ENCODE measurements at places on chromosomes 13 and 19. TPM values are rescaled to one million over a fixed set of nuclear protein-coding genes. Genes with fewer than 3 reads are reported as not detected.
A peak's percentile ranks its signal among the peaks of the same experiment; 100 is the strongest.

- no peak for DNase-seq
Measured at GRCh38 chr13:109119896-109120295, 490.5 kb downstream of the MYO16 start.

DNA sequence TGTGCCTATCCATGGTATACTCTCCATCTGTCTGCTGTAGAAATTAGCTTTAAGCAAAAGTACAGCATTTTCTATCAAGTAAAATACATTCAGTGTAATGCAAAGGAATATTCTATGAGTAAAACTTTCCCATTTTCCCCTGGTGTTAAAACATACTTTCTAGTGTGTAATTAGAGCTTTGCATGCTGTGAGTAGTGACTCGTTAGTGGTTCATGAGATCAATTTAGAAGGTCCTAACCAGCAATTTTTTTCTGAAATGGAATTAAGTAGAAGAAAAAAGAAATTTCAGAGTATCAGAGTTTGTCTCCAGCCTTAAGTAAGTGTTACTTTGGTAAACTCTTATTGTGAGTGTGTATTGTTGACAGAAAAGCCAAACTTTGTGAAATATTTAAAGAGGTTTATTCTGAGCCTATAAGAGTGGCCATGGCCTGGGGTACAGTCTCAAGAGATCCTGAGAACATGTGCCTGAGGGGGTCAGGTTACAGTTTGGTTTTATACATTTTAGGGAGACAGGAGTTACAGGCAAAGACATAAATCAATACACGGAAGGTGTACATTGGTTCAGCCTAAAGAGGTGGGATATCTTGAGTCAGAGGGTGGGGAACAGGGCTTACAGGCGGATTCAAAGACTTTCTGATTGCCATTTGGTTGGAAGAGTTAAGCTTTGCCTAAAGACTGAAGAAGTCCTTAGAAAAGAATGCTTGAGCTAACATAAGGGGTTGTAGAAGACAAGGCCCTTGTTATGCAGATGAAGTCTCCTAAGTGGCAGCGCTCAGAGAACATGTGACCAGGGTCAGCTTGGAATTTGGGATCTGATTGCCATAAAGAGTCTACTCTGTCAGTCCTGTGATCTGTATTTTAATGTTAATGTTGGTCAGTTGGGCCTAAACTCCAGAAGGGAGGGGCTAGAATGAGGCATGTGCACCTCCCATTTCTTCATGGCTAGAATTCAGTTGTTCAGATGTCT lies 25.5 kb downstream of the FAM187B start:
- DNase-seq = no peak

GRCh38 chr13:73984201-73984600 lies 150.0 kb downstream of the KLF12 start:
- DNase-seq = no peak

DNA sequence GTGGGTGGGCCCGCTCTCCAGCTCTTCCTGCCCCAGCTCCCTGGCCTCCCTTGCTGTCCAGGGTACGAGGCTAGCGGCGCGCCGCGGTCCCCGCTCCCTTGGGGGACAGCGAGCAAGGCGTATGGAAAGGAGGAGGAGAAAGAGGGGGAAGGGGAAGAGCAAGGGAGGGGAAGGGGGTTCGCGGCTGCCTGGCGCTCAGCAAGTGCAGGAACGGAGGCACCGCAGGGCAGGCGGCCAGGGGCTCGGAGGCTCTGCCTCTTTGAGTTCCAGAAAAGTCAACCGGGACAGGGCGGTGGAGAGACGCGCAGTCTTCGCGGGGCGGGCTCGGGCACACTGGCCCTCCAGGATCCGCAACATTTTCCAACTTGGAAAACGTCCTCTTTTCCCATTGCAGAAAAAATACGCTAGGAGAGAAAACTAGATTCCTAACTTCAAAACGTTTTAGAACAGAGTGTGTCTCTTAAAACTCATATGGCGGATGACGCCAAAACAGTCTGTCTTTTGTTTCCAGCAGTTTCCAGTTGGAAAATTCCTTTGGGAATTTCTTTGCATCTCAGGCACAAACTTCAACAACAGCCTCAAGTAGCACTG lies 23.1 kb upstream of the TNFRSF19 start:
- DNase-seq = no peak

GRCh38 chr19:57746580-57747471 lies at the start of gene ZNF776:
TSS of gene ZNF776 (plus strand) at chr19:57746815. CDS start at chr19:57747059, 244 bp downstream.
- peak; percentile 84 for DNase-seq

DNA sequence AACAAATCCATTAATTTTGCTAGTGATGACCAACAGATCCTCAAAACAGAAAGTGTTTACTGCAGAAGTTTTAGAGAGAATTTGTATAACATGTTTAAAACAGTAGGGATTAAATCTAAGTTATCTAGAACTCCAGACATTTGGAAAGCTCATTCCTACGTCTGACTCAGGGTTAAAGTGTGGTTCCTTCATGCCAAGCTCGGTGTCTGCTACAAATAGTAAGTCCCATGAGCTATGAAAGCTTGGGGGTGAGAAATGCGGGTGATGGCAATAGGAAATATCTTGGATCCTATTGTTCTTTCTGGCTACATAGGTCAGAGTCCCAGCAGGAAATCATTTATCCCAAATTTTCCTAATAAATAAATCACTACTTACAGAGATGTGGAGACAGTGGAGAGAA lies 867.1 kb downstream of the UQCRFS1 start:
- DNase-seq = no peak

DNA sequence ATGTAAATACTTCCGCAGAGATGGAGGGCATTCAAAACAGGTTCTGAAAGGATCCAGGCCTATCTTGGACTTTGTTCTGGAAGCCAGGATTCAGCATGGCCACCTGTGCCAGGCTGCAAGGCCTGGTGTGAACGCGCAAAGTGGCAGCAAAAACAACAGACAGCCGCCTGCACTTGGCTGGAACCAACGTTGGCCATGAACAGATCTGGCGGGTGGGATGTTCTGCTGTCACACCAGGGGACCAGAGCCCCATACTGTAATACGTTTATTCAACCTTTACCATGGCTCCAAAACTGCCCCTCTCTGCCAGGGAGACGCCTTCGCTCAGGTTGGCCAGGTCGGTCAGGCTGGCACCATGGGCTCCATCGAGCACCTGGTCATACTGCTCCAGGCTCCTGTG lies 69.7 kb downstream of the EPS15L1 start:
- DNase-seq = no peak

DNA sequence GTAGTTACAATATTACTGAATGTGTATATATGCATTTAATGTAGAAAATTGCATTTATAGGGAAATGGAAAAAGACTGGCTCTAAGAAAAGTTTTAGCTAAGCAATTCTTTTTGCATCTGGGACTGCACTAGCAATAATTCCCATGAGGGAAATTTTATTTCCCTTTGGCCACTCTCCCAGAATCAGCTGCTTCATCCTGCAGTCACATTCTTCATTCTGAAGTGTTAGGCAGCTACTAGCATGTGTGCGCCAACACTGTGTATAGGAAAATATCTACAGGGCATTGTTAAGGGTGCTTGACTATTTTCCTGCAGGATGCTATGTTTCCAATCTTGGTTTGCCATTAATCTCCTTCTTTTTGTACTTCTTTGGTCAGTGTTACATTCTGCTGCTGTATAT lies 312.8 kb upstream of the PCDH20 start:
- DNase-seq = no peak

DNA sequence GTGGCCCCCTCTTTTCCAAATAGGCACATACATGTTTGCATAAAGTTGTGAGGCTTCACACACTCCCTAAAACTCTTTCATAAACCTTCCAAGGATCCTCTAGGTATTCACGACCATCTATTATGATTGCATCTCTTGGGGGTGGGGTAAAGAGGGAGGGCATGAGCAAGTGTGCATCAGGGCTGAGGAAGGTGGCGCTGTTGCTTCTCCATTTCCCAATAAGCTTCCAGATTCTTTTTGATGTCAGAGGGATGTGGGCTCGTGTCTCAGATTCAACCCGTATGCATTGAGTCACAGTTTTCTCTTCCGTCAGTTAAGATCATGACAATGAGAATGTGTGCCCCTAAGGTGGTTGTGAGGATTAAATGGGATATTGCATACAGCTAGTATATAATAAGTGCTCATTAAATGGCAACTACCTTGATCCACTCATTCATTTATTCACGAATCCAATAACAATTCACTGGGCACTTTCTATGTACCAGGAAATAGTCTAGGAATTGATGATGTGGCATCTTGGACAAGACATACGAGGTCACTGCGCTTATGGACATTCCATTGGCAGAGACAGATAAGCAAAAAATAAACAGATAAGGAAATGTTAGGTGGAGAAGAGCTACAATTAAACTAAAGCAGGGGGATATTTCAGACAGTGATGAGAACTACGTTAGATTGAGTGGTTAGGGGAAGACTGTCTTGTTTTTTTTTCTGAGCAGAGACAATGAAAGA lies 10.3 kb downstream of the CYP2B6 start:
- DNase-seq = no peak

Gene CELF5
- total RNA-seq = 0.66 TPM

Gene C19orf33
- total RNA-seq = not detected

DNA sequence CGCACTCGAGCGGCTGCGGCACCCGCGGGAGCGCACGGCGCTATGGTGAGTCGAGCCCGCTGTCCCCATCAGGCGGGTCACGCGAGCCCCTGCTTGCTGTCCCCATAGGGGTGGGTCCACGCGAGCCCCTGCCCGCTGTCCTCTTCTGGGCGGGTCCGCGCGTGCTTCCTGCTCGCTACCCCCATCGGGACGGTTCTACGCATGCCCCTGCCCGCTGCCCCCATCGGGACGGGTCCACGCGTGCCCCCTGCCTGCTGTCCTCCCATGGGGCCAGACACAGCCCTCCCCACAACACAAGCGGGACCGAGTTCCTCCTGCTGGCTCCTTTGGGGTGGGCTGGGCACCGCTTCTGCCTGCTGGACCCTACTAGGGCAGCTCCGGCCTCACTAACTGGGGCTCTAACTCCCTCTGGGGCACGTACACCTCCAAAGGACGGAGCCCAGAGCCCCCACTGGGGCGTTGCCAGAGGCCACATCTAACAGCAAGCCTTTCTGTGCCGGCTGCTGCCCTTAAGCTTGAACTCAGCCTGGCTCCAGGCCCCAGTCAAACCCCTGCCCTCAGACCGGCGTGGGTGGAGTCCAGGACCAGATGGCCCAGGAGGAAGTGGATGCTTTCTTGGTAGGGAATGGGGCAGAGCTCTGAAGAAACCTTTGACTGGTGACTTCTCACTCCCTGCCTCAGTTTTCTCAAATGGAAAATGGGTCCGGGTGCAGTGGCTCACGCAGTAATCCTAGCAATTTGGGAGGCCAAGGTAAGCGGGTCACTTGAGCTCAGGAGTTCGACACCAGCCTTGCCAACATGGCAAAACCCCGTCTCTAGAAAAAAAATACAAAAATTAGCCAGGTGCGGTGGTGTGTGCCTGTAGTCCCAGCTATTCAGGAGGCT lies 722 bp downstream of the COLGALT1 start:
- peak; percentile 24 for DNase-seq

Gene PNMA8B
- 0.06 TPM for total RNA-seq

Measured in activated naive CD4-positive, alpha-beta T cell treated with anti-CD3 and anti-CD28 coated beads, Interleukin-2, amount 50 U/mL, for 72 hours (primary cell).